ENCODE measurements at places on chromosomes 2 and 18. TPM values are rescaled to one million over a fixed set of nuclear protein-coding genes. Genes with fewer than 3 reads are reported as not detected.

DNA sequence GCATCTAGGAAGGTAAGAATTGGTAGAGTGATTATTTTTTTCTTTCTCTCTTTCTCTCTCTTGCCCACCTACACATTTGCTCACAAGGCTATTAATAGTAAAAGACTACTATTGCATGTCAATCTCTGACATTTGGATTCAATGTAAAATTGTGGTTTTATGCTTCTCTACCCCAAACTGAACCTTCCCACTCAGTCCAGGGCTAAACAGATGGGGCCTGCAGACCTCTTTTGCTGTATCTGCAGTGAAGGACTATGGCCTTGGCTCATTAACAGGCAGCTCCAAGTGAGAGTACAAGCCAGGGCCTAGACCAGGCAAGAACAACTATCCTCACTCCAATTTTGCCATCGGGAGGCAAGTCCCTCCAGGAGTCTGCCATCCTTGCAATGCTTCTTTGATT lies 68.3 kb upstream of the ARL4C start:
- no peak overlapping the region for H3K27ac ChIP-seq
- H3K27me3 ChIP-seq = peaks cover 2% of the 10 kb centered on the region
- no peak for DNase-seq
- no peak overlapping the region for H3K4me3 ChIP-seq
- no peaks in the 10 kb centered on the region for H3K36me3 ChIP-seq

- no peaks in the 10 kb centered on the region for H3K4me1 ChIP-seq
- no peak overlapping the region for H3K4me3 ChIP-seq
- H3K27ac ChIP-seq = no peak overlapping the region
- no peaks in the 10 kb centered on the region for H3K27me3 ChIP-seq
- no peak for DNase-seq
These were observed 187.5 kb downstream of the SCG2 start for GRCh38 chr2:223414646-223415045.

EPAS1 gene
- 22.9 TPM for total RNA-seq

OST4 gene
- 332 TPM for total RNA-seq

GRCh38 chr2:9285921-9286320 lies 79.3 kb downstream of the ASAP2 start:
- no peaks in the 10 kb centered on the region for H3K36me3 ChIP-seq
- DNase-seq = no peak
- no peaks in the 10 kb centered on the region for H3K4me1 ChIP-seq
- H3K27me3 ChIP-seq = peaks cover 7% of the 10 kb centered on the region

DNA sequence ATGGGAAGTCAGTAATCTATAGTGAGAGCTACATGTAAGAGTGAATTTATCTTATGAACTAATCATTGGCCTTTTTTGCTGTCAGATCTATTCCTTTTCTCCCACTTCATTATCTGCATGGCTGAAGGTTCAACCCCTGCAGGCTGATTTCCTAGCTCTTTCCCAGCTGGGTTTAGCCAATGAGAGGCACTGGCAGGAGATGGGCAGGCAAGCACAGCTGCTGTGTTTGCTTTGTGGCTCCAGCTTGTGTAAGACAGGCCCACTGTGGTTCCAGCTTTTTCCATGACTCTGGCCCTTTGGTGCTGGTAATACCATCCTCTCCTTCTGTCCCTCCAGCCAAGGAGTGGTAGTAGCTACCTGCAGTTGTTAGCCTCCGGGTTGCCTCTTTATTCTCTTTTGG lies 248.8 kb downstream of the PLCL1 start:
- no peak for DNase-seq
- H3K36me3 ChIP-seq = no peaks in the 10 kb centered on the region
- H3K4me3 ChIP-seq = no peak overlapping the region
- peaks cover 3% of the 10 kb centered on the region for H3K27me3 ChIP-seq
- no peak overlapping the region for H3K27ac ChIP-seq

- H3K27ac ChIP-seq = no peak overlapping the region
- H3K4me3 ChIP-seq = no peak overlapping the region
- DNase-seq = no peak
- H3K27me3 ChIP-seq = peaks cover 2% of the 10 kb centered on the region
- H3K4me1 ChIP-seq = no peaks in the 10 kb centered on the region
These were observed 36.8 kb downstream of the STON1 start for GRCh38 chr2:48566592-48567310.

DNA sequence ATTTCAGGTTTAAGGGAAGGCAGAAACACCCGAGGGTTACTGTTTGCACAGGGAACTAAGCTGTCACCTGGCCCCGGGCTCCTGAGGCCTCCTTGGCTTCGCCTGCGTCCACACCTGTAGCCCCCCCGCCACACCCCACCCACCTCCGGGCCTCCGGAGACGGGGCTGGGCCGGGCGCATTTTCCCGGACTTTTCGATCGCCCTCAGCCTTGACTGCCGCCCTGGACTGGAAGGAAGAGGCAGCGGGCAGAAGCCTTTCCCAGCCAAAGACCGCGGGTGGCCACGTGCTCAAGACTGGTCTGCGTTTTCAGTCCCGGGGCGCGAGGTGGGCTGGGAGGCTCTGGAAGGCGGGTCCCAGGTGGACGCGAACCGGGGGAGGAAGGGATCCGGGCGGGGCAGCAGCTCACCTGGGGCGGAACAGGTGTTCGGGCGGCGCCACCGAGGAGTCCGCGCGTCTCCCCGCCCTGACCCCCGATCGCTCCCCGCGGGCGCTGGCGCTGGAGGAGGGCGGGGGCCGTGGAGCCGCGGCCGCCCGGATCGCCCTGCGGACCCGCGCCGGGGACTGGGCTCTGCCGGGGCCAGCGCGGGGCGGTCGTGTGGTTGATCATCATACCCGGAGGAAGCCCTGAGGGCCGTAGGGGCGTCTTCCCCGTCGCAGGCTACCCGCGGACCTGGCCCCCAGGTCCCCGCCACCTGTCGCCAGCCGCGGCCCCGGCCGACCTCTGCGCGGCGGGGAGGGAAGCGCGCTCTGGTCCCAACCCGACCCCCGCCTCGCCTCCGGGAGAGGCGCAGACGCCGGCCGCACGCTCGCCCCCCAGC lies 3.2 kb downstream of the ID2 start:
- H3K27me3 ChIP-seq = peaks cover 6% of the 10 kb centered on the region
- DNase-seq = peak; percentile 41
- H3K36me3 ChIP-seq = peaks cover 25% of the 10 kb centered on the region
- peak overlapping the region; percentile 99 for H3K4me3 ChIP-seq
- H3K4me1 ChIP-seq = peaks cover 20% of the 10 kb centered on the region

DNA sequence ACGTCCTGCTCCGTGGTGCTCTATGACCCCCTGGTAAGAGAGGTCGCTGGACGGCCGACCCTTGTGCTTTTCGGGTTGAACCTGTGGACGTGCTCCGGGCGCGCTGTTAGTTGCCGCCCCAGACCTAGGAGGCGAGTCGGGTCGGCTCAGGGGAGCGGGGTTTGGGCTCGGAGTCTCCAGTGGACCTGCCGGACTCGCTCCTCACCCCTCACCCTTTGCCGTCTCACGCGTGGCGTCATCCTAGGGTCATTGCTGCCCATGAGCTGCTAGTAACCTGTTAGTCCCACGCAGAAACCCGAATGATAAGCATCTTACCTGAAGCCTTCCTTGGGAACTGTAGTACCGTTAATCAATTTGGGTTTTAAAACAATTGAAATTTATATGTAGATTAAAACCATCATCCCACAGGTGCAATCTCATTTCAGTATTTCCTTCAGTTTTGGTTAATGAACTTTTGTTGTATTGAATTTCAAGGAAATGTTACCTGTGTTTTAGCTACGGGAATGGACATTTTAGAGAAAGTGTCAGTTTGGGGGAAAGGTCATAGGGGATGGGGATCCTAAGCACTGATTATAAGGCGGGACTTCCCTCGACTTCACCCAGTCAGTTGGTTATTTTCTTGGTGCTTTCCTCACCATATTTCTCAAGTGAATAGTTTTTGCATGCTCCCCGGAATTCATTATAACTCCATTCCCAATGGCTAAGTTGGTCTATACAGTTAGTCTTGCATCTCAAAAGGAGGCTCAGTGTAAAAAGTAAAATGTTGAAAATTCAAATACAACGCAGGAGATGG lies 536 bp downstream of the ELP2 start:
- no peak for DNase-seq
- no peaks in the 10 kb centered on the region for H3K27me3 ChIP-seq
- peaks cover 26% of the 10 kb centered on the region for H3K36me3 ChIP-seq
- peaks cover 52% of the 10 kb centered on the region for H3K4me1 ChIP-seq
- peak overlapping the region; percentile 91 for H3K27ac ChIP-seq

GRCh38 chr2:212414767-212415211 lies 123.8 kb downstream of the ERBB4 start:
- H3K36me3 ChIP-seq = no peaks in the 10 kb centered on the region
- no peak overlapping the region for H3K4me3 ChIP-seq
- no peaks in the 10 kb centered on the region for H3K27me3 ChIP-seq
- no peak for DNase-seq

- no peak for DNase-seq
- H3K4me1 ChIP-seq = no peaks in the 10 kb centered on the region
- H3K27ac ChIP-seq = no peak overlapping the region
- H3K4me3 ChIP-seq = no peak overlapping the region
These were observed 50.6 kb upstream of the STPG4 start for GRCh38 chr2:47205576-47206141.

KANSL3 gene
- total RNA-seq = 51.8 TPM

SALL3 gene
- not detected for total RNA-seq

TEKT4 gene
- 0.27 TPM for total RNA-seq

DNA sequence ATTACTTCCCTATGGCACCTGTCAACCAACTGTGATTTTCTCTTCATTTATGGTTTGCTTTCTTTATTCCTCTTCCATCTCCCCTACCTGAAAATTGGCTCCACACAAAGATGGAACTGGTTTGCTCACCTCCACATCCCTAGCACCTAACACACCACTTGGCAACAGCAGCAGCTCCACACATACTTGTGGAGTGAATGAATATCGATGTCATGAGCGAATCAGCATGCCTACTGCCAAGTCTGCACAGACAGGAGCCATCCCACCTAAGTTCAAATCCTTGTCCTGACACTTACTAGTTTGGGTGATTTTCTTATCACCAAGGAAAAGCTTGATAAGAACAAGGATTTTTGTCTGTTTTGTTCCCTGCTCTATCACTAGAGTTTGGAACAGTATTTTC lies 191.4 kb upstream of the TMEM200C start:
- H3K4me1 ChIP-seq = no peaks in the 10 kb centered on the region
- H3K27me3 ChIP-seq = no peaks in the 10 kb centered on the region
- no peaks in the 10 kb centered on the region for H3K36me3 ChIP-seq
- no peak overlapping the region for H3K27ac ChIP-seq

- H3K4me1 ChIP-seq = peaks cover 49% of the 10 kb centered on the region
- peaks cover 5% of the 10 kb centered on the region for H3K36me3 ChIP-seq
- peak overlapping the region; percentile 82 for H3K4me3 ChIP-seq
- DNase-seq = peak; percentile 46
- no peaks in the 10 kb centered on the region for H3K27me3 ChIP-seq
These were observed 7.9 kb downstream of the PCBP1 start for GRCh38 chr2:70094978-70095719.

- H3K27ac ChIP-seq = no peak overlapping the region
- H3K4me1 ChIP-seq = peaks cover 11% of the 10 kb centered on the region
These were observed 305.9 kb upstream of the TMEFF2 start for GRCh38 chr2:192500550-192501200.

- H3K4me3 ChIP-seq = no peak overlapping the region
- no peaks in the 10 kb centered on the region for H3K4me1 ChIP-seq
- no peaks in the 10 kb centered on the region for H3K27me3 ChIP-seq
- H3K36me3 ChIP-seq = no peaks in the 10 kb centered on the region
- no peak for DNase-seq
These were observed 414.7 kb downstream of the LRATD1 start for GRCh38 chr2:15047184-15047583.

DNA sequence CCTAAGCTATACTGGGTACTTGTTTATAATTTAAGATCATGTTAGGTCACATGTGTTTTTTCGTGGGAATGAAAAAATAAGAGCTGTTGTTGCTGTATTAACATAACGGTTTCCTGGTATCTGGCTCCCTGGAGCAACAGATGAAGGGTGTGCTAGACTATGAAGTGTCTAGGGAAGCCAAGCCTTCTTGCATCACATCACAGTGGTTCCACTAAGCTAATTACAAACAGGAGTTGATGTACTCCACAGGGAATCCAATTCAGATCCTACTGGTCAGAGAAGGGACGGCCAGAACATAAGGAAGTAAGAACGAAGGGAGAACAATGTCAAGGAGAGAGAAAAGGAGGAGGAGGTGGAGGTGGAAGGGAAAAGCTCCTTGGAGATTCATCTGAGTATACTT lies 193.0 kb upstream of the CYP26B1 start:
- no peak for DNase-seq
- H3K4me1 ChIP-seq = no peaks in the 10 kb centered on the region
- no peaks in the 10 kb centered on the region for H3K36me3 ChIP-seq
- no peak overlapping the region for H3K4me3 ChIP-seq
- H3K27ac ChIP-seq = no peak overlapping the region
- H3K27me3 ChIP-seq = no peaks in the 10 kb centered on the region

DNA sequence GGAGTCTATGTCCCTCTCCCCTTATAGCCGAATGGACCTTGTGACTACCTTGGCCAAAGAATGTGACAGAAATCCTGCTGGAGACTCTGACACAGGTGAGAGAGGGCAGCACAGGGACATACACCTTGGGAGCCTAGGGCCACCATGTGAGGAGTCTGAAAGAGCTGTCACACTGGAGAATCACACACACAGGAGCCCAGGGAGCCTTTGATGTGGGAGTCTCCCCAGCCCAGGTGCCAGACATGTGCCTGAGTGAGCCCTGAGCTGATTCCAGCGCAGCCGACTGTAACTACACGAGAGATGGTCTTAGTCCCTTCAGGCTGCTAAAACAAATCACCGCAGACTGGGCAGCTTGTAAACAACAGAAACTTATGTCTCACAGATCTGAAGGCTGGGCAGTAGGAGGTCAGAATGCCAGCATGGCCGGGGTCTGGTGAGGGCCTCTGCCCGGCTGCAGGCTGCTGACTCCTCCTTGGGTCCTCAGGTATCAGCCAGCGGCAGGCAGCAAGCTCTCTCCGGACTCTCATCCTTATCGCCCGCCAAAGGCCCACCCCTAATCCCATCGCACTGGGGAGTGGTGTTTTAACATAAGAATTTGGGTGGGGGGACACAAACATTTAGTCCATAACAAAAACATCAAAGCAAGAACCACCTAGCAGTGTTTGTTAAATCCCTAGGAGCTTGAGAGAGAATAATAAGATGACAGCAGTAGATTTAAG lies 63.8 kb upstream of the GPR45 start:
- no peaks in the 10 kb centered on the region for H3K36me3 ChIP-seq
- H3K4me1 ChIP-seq = no peaks in the 10 kb centered on the region
- H3K4me3 ChIP-seq = no peak overlapping the region
- peaks cover 2% of the 10 kb centered on the region for H3K27me3 ChIP-seq

- no peaks in the 10 kb centered on the region for H3K4me1 ChIP-seq
- no peak within 1 kb of the TSS for H3K27ac ChIP-seq
- no peaks in the 10 kb centered on the region for H3K36me3 ChIP-seq
- DNase-seq = no peak
- H3K4me3 ChIP-seq = no peak within 1 kb of the TSS
These were observed at the start of gene OXER1 for GRCh38 chr2:42764096-42764495. Gene OXER1, minus strand, starts transcription at chr2:42764135. Its CDS starts 73 bp downstream, at chr2:42764062.

SRD5A2 gene
- not detected for total RNA-seq

- H3K27ac ChIP-seq = no peak overlapping the region
- no peaks in the 10 kb centered on the region for H3K27me3 ChIP-seq
- peaks cover 62% of the 10 kb centered on the region for H3K4me1 ChIP-seq
- peaks cover 8% of the 10 kb centered on the region for H3K36me3 ChIP-seq
These were observed 2.7 kb downstream of the GEN1 start for GRCh38 chr2:17756668-17757067.

STON1 gene
- total RNA-seq = 1.2 TPM
